AG20443 (cell line): ENCODE measurements at places on chromosomes 7 and 10.

GRCh38 chr7:122833888-122834570, 52.2 kb downstream of the CADPS2 start:
- no peak for DNase-seq

DNA sequence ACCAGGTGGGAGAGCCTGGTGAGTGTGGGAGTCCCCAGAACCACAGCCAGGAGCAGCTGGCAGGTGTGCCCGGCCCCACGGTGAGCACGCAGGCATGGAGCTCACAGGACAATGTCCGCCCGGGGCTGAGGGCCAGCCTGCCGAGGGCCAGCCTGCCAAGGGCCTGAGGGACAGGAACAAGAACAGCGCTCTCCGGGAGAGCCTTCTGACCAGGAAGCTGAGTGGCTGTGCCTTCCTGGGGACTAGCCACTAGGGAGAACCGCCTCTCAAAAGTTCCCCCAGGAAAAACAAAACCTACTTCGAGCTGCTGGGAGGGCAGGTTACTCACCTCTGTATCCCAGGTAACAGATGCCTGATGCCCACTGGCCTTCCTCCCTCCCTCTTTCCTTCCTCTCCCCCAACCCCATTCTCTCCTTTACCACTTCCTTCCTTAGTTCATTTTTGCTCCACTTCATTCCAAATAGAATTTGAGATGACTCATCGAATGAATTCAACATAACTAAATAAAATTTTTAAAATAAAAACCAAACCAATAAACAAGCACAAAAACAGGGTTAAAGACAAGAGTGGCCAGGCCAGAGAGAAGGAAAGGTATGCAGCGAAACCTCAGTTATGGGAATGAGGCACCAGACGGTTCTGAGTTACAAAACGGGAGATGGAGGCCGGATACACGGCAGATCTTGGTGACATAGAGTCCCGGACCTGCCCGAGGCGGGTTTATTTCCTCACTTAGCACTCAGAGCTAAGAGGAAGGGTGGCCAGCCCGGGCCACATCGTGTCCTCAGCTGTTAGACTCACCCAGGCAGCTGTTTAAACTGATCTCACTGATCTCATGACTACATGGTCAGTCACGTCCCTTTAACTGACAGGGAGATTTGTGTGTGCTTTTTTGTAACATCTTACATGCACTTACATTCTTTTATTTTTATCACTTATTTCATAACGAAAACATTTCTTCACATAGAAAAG, 128.5 kb downstream of the TNS3 start:
- peak; percentile 85 for DNase-seq

DNA sequence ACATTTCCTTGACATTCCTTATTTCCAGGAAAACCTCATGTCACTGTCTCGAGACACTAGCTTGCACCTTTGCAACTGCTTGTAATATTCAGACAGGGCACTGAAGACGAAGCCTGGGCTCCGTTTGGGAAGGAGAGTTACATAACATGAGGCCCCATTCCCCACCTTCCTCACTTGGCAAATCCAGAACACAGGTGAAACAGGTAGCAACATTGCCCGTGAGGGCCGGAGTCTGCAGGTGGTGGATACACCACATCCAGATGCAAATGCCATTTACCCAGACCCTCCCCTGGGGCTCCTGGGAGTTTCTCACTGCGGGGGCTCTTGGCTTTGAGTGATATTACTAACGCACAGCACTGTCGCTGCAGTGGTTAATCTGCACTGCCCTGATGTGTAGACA, 491.0 kb downstream of the PTPRN2 start:
- no peak for DNase-seq

DNA sequence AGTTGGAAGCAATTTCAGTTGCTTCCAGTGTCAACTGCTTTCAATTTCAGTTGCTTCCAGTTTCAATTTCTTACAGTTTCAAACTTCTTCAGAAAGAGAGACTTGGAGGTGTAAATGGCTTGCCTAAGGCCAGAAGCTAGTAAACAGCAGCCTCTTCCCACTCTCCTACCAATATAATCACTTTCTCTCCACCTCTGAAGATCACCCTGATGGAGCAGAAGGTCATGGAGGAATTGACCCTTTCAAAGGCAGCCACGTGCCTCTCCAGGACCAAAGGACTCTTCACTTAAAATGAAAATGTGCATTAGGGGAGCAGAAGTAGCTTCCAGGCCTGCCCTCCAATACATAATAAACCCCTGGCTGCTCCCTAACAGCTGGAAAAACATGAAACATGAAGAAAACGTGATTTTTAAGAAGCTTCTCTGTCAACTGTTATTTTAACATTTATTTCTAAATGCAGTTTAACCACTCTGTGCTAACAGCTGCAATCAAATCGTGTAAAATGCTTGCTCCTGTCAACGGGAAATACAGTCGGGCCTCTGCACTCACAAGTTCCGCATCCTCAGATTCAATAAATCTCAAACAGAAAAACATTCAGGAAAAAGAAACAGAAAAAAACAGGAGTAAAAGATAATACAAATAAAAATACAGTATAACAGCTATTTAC, 1020.6 kb downstream of the XPNPEP1 start:
- DNase-seq = no peak

- DNase-seq = no peak
Measured at GRCh38 chr10:102678068-102678400, 33.8 kb downstream of the TRIM8 start.
